ENCODE measurements at places on chromosomes 5 and 9.

DNA sequence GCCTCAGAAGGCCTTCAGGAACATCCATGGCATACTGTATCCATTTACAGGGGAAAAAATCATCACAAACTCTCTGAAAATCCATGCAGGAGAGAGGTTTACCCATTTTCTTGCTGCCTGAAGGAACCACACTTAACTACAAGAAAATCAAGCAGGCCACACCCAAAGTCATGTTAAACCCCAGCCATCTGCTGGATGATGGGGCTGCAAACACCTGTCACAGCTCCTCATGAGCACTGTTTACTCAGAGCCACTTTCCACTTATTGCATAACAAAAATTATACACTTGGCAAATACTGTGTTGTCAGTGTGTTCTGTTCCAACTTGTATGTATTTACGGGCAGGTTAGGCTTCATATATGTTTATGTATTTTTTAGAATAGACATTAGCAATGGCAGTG, 35.8 kb downstream of the PPIC start:
- DNase-seq, result no peak

DNA sequence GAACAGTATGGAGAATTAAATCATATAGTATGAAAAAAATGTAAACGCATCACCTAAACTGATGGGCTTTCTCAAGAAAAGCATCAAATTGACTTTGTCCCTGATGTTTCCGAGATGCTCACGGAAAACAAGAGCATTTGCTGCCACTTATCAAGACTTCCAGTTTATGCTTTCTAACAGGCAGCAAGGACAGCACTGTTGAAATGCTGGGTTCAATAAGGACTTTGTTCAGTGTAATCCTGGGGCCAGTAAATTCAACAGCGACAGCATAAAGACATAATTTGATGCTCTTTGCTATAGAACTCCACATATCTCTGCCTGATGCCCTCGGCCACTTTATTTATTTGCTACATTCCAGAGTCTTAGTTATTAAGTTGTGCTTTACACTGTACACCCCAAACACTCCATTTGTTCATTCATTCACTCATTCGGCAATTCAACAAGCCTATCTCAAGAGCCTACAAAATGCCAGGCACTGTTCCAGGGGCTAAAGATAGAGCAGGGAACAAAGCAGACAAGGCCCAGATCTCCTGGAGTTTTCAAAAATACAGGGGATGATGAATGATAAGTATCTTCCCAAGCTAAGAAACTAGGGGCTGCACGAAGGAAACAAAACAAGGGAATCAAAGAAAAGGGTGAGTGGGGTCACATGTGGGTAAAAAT, 294.6 kb downstream of the ZNF608 start:
- DNase-seq, result no peak

- no peak for DNase-seq
Measured at GRCh38 chr5:35248843-35249780, 18.8 kb upstream of the PRLR start.

- DNase-seq, result no peak
Measured at GRCh38 chr9:5188060-5188984, 2.9 kb upstream of the INSL6 start.

- DNase-seq, result no peak
Measured at GRCh38 chr5:54295651-54296276, 14.6 kb downstream of the ARL15 start.
